ENCODE measurements at places on chromosomes 1 and 21. TPM values are rescaled to one million over a fixed set of nuclear protein-coding genes. Genes with fewer than 3 reads are reported as not detected.
A peak's percentile ranks its signal among the peaks of the same experiment; 100 is the strongest.

GRCh38 chr1:187390215-187390818 is 561.6 kb downstream of the PLA2G4A start:
- DNase-seq = peak; percentile 32

DNA sequence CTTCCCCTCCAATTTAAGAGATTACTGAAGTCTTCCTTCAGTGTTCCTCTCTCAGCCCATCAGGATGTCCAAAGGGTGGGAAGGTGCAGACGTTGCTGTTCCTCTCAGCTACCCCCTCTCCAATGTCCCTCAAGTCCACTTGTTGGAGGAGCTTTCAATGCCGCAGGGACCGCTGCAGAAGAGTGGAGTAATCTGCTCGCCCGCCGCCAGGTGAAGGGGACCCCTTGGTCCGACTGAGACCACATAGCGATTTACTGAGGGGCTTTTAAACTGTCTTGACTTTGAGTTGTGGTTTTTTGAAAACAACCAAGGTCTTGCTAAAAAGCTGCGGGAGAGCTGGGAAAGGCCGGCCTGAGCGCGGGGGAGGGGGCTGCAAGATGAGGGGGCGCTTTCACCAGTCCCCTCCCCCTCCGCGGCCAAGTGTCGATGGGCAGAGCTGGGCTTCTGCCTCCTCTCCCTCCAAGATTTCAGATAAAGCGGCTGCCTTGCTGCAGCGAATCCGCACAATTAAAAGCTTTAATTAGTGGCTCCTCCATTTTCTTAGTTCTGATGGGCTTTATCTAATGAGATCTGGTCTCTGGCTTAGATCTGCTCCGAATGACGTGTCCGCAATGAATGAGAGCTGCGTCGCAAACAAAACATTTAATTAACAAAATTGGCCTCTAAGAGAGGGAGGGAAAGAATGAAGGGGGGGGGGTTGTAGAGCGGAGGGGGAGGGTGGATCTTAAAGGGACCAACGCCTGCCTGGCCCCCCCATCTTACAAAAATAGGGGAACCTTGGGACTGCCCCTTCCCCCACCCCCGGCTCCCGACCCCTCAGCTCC is 5.9 kb downstream of the LMO4 start:
- no peak for DNase-seq

Gene OR14A2
- total RNA-seq = not detected

Gene EFCAB7
- 10.0 TPM for total RNA-seq

Gene TMEM183A
- 108 TPM for total RNA-seq

Gene ARTN
- total RNA-seq = not detected

Gene LRRC7
- 0.28 TPM for total RNA-seq

DNA sequence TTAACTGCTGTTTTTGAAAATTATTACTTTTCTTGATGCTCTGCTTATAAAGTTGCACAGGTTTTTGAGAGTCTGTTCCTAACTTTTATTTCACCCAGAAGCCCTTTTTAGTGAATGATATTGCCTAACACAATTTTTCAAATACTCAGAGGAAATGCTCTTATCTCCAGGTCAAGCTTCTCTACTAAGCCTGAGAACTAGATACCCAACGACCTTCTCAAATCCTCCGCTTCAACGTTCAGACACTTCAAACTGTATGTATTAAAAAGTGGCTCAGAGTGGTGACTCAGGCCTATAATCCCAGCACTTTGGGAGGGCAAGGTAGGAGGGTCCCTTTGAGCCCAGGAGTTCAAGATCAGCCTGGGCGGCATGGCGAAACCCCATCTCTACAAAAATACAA is 88.5 kb downstream of the ASH1L start:
- no peak for DNase-seq

Gene ZMYM4
- total RNA-seq = 17.7 TPM

Gene PPIAL4G
- not detected for total RNA-seq

DNA sequence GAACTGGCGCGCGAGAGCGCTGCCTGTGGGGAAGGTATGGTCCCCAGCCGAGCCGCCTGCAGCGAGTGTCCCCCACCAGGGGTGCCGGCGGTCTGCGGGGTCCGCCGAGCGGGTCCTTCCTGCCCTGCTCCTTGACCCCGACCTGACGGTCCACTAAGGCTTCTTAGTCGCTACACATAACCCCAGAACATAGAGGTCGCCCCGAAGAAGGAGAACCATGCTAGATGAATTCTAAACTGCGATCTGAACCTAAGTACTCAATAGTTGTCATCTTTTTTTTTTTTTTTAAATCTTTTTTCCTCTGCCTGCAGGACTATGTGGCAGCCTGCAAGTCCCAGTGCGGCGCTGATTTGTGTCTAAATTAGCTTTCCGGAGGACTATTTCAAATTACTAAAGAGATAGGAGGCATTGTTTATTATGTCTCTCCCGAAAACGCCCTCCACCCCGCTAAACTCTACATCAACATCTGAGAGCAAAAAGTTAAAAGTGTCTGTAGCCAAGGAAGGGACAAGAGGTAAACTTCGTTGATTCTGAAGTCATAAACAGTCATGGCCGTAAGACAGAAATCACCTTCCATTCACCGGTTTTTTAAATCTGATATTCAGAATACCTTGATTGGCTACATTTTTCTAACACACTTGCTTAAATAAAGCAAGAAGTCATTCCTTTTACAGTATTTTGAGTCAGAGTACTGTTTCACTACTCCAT is 476 bp downstream of the AXDND1 start:
- peak; percentile 11 for DNase-seq

DNA sequence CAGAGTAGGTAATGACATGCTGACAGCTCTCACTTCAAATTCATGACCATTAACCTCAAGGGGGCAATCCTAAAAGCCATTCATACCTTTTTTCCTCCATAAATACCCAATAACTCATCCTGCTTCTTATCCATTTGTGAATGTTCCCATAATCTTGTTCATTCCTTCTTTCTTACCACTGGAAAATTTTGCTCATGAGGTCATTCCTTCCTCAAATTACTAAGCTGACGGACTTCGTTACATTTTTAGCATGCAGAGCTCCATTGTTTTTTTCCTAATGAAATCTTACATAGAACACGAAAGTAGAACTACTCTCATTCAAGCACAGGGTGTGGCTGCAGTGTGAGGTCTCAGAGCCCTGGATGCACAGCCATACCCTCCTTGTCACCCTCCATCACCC is 276.5 kb upstream of the DPYD start:
- DNase-seq = no peak

Gene NFASC
- total RNA-seq = 33.3 TPM

Gene TMEM52
- total RNA-seq = not detected

DNA sequence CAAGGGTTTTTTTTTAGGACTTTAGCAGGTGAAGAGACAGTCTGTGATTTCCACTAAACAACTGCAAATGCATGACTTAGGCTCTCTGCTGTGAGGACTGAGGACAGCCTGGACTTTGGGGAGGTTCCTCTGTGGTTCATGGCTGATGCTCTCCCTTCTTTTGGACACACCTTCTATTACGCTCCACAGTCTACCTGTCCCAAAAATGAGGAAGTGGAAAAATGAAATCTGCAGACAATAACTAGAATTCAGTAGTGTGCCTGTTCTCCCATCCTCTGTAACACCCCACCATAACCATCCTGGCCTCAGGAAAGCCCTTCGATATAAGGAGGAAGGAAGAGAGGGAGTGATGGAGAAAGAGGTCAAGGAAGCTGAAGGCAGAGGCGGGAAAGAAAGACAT is 68.7 kb downstream of the NTPCR start:
- DNase-seq = no peak

Gene AMY2A
- total RNA-seq = not detected

Gene CSDE1
- total RNA-seq = 657 TPM

Gene NTMT2
- not detected for total RNA-seq

GRCh38 chr1:180425952-180426351 is 76.4 kb downstream of the ACBD6 start:
- DNase-seq = no peak

Gene OR10J1
- not detected for total RNA-seq

GRCh38 chr1:116115476-116116439 is 4.6 kb downstream of the MAB21L3 start:
- DNase-seq = peak; percentile 68

DNA sequence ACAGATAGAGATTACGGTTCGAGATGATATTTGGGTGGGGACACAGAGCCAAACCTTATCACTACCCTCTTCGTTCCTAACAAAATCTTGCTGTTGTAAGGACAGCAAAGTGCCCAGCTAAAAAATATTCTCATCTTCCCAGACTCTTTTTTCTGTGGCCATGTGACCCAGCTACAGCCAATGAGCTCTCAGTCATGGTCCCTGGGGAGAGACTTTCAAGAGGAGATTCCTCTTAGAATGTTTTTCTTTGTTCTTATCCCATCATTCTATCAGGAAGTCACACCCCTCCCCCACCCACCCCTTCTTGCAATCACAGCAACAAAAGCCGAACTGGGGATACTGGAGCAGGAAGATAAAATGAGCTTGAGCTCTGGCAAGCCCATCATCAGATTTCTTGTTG is 247.1 kb downstream of the CHRM3 start:
- no peak for DNase-seq

GRCh38 chr1:40593449-40594186 is 62.2 kb downstream of the ZNF684 start:
- no peak for DNase-seq

GRCh38 chr1:221824025-221824424 is 82.1 kb upstream of the DUSP10 start:
- DNase-seq = peak; percentile 76

DNA sequence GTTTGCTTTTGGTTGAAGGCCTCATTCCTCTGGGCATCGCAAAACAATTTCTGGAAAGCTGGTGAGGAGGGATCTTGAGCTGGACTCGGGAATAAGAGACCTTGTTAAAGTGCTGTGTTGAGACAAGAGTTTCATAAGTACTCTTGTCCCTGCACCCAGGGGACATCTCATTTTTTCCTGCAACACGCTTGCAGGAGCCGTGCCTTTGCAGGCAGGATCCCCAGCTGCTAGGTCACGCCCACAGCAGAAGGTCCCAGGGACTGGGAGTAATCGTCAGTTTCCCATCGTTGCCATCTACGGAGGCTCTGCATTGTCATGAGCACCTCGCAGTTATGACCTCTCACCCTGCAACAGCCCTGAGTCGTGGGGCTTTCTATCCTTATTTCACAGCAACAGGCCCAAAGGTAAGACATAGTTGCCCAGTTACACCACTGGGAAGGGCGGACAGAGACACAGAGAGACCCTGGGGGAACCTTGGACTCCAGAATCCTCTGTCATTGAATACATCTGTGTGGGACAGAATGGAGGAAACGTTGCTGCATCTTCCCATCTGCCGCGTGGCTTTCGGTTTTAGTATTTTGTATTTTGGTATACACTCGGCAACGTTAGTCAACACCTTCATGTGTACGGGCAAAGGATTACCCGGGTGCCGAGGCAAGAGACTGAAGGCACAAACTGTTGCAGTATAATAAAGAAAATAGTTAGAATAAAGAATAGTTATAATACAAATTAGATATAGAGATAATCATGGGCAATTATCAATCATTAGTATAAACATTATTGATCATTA is 60.4 kb upstream of the DMRTB1 start:
- DNase-seq = no peak

Gene DNAH14
- total RNA-seq = not detected

- no peak for DNase-seq
Measured at GRCh38 chr1:109272831-109273547, 10.0 kb downstream of the PSRC1 start.

DNA sequence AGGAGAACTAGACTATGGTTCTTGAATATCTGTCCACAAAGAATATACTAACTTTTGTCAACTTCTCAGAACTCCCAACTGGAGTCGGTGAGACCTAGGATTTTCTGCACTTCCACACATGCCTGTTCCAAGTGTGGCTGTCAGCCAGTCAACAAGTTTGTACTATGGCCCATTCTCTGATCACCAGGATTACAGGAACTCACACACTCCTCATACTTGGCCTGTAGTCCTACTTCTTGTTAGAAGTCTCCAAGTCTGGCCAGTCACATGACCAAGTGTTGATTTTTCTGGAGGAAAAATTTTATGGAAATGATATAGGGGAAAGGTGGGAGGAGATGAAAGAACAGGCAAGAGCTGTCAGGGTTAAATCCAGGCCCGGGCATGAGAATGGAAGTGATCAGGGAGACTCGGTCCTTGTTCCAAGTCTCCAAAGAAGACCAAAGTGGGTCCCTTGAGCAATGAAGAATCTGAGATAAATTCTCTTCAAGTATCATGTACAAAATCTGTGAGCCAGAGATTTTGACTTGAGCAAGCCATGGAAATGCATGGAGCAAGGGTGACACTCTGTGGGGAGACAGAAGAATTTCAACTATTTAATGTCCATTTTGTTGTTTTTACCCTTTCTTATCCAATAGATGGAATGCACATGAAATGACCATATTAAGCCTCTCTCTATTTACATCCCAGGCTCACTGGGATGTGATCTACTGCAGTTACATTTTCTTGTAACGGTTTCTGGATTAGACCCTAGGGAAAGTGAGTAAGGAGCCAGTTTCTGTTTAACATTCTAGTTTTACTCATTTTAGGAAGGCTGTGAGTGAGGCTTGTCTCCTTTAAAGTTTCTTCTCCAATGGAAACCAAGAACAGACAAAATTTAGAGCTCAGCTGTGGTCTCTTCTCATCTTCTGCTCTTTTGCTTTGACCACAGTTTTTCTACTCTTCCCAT is 320.9 kb downstream of the ASTN1 start:
- peak; percentile 24 for DNase-seq

DNA sequence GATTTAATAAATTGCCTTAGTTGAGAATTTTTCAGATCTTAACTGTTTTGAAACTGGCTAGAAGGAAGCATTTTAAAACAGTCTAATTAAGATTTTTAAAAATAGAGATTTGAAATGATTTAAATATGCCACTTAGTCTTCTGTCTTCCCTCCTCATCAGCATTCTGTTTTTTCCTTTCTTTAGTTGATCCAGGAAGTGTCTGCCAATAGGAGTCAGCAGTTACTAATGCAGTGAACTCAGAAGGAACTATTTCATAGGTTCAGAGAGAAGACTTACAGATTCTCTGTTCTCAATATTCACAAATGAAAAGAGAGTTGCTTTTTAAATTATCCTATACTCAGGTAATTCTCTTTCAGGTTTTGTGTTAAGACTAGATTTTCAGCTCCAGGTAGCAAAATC is 84.5 kb downstream of the RPS6KC1 start:
- DNase-seq = no peak

- DNase-seq = peak; percentile 68
Measured at GRCh38 chr1:167862432-167863076, 51.4 kb downstream of the ADCY10 start.

- DNase-seq = peak; percentile 70
Measured at GRCh38 chr1:211695135-211695816, 19.9 kb upstream of the NEK2 start.

Gene TMEM81
- 1.3 TPM for total RNA-seq

Gene TPTE
- total RNA-seq = 1.2 TPM

Measured in A172 (cell line).